ENCODE measurements at places on chromosomes 4 and X.

DNA sequence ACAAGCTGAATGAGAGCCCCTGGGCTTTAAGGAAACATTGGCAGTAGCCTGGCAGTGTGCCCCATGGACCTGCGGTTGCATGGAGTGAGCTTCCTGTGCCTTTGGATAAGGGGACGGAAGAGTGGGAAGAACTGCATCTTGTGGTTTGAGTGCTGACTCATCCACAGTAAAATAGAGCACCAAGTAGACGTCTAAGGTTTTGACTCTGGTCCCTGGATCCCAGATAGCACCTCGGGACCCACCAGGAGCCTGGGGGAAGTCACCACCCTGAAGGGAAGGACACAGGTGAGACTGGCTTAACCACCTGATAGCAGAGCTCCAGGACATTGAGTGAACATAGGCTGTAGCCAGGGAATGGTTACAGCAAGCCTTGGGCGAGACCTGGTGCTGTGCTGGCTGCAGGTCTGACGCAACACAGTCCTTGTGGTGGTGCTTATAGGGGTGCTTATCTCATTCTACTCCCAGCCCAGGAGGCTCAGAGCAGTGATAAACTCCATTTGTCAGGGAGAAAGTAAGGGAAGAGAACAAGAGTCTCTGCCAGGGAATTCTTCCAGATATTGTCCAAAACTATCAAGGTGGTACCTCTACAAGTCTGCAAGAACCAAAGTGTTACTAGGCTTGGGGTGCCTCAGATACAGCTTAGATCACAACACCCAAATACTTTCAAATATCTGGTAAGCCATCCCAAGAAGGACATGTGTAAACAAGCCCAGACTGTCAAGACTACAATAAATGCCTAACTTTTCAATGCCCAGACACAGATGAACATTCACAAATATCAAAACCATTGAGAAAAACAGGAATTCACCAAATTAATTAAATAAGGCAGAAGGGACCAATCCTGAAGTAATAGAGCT, 123.6 kb upstream of the TET2 start:
- DNase-seq: no peak

DNA sequence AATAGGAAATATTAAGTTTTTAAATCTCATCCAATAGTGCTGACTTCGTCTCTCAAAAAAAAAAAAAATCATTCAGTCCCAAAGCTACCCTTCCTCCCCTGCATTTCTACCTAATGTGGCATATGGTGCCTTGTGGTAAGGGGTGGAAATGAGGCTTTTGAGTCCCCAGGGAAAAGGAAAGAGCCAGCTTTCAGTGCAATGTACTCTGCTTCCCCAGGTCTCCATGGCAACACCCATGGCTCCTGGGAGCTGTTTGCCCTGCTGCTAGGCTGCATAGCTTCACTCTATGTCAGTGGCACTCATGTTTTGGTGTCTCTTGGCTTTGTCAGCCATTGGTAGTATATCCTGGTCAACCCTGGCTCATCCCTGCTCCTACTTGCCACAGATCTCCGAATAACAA, 175.9 kb downstream of the SLC39A8 start:
- no peak for DNase-seq

- DNase-seq: no peak
These were observed 147.0 kb upstream of the LEF1 start for GRCh38 chr4:108315694-108316093.

GRCh38 chrX:48475296-48475695, 703 bp upstream of the FTSJ1 start:
- DNase-seq: no peak

- DNase-seq: no peak
These were observed 544.8 kb upstream of the DIPK2B start for GRCh38 chrX:45745479-45745878.

DNA sequence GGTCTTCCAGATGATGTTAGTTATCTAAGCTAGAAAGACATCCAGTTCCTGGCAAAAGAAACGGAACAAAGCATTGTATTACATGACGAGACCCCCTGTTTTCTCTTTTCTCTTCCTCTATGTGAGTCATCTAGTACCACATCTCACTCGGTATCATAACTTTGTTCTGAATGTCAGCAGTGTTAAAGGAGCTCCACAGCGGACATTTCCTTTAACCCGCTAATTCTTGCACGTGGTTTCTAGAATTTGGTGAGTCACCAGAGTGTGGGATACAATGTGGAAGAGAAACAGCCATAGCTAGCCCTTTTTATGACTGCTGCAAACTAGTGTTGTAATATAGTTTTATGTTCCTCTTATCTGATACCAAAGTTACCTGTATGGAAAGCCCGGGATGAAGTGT, 243.7 kb downstream of the TENM3 start:
- no peak for DNase-seq

DNA sequence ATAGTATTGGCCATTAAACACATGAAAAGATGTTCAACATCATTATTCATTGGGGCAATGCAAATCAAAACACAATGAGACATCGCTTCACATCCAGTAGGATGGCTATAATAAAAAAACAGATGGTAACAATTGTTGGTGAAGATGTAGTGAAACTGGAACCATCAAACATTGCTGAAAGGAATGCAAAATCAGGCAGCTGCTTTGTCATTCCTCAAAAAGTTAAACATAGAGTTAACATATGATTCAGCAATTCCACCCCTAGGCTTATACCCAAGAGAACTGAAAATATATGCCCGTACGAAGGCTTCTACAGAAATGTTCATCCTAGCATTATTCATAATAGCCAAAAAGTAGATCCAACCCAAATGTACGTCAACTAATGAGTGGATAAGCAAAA, 144.0 kb upstream of the NAP1L5 start:
- no peak for DNase-seq

Measured in activated CD8-positive, alpha-beta memory T cell treated with anti-CD3 and anti-CD28 coated beads for 1 hour (primary cell).